ENCODE measurements at places on chromosomes 4 and X.

- peak; percentile 13 for DNase-seq
Observed at GRCh38 chr4:54384563-54384962, 155.5 kb downstream of the PDGFRA start.

- DNase-seq, result no peak
Observed at GRCh38 chr4:3127112-3127511, 52.6 kb downstream of the HTT start.

DNA sequence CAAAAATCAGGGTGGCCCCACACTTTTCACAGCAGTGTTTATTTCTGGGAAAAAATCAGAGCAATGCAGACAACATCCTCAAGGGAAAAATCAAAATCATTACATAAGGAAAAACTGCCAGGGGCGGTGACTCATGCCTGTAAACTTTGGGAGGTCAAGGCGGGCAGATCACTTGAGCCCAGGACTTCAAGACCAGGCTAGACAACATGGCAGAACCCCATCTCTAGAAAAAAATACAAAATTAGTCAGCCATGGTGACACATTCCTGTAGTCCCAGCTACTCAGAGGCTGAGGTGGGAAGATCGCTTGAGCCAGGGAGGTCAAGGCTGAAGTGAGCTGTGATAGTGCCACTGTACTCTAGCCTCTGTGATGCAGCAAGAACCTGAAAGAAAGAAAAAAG, 102.8 kb downstream of the NAF1 start:
- DNase-seq, result no peak

GRCh38 chrX:69503782-69504625, at the start of gene NALF2:
Gene NALF2 (plus strand): TSS chrX:69504326. CDS start chrX:69505283, 957 bp downstream.
- DNase-seq, result peak; percentile 19

- DNase-seq, result no peak
Observed at GRCh38 chrX:55129361-55129760, 40.5 kb downstream of the PAGE2 start.

GRCh38 chr4:36997727-36998126, 246.8 kb upstream of the NWD2 start:
- no peak for DNase-seq

DNA sequence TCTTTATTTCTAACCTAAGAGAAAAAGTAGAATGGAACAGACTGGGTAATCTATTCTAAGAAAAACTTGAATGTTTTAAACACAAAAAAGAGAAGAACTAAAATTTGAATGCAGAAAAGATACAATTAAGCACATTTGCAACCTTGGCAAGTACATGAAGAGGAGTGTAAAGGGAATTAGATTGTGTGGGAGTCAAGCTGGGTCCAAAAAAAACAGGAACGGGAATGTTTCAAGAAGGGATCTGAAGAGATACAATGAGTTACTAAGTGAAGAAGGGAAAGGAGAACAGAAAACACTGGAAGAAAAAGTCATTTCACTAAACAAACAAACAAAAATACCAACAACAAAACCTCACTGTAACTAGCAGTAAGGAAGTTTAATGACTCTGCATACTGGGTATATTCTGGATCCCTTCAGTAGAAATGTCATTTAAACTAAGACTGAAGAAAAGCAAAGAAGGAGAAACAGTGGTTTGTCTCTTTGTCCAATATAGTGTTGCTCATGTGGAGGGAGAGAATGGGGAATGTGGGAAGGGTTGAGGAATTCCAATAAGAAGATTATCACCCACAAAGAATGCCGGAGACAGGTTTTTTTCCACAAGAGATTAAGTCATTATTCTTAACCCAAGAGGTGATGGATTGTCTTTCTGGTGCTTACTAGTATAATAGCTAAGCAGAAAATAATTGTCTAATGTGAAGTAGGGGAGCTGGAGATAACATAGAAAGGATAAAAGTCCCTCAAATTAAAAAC, 50.4 kb upstream of the PTPN13 start:
- DNase-seq, result peak; percentile 49

- peak; percentile 62 for DNase-seq
Observed at GRCh38 chr4:158782551-158783360, 13.9 kb downstream of the FNIP2 start.

GRCh38 chr4:3344104-3344503, 51.3 kb downstream of the RGS12 start:
- DNase-seq, result no peak

All from amniotic epithelial cell (primary cell).